ENCODE measurements at places on chromosomes 2 and 18.
A peak's percentile ranks its signal among the peaks of the same experiment; 100 is the strongest.

GRCh38 chr2:216572582-216573578 lies 60.3 kb upstream of the IGFBP2 start:
- no peak for DNase-seq

GRCh38 chr2:88329815-88330603 lies 122.5 kb downstream of the FOXI3 start:
- DNase-seq: no peak

- DNase-seq: no peak
Measured at GRCh38 chr18:73715210-73715670, 432.4 kb downstream of the FBXO15 start.

- DNase-seq: peak; percentile 14
Measured at GRCh38 chr2:229714736-229715541, 584 bp upstream of the DNER start.

- no peak for DNase-seq
Measured at GRCh38 chr2:18153741-18154140, 275.3 kb downstream of the KCNS3 start.

GRCh38 chr2:41698678-41699422 lies 349.0 kb upstream of the PKDCC start:
- no peak for DNase-seq

GRCh38 chr2:159381574-159381973 lies 95.1 kb upstream of the WDSUB1 start:
- DNase-seq: no peak

Measured in CD4-positive, alpha-beta T cell treated with Interleukin-4 for 1 hour (primary cell).